Kidney epithelial cell (primary cell): ENCODE measurements at places on chromosomes 1 and 21. TPM values are rescaled to one million over a fixed set of nuclear protein-coding genes. Genes with fewer than 3 reads are reported as not detected.

Gene PCP4
- total RNA-seq: 1.2 TPM in 1 of 2 replicates, not detected in the other

Gene KPRP
- total RNA-seq: not detected in 2 replicates

Gene HAPLN2
- total RNA-seq: not detected in 2 replicates

DNA sequence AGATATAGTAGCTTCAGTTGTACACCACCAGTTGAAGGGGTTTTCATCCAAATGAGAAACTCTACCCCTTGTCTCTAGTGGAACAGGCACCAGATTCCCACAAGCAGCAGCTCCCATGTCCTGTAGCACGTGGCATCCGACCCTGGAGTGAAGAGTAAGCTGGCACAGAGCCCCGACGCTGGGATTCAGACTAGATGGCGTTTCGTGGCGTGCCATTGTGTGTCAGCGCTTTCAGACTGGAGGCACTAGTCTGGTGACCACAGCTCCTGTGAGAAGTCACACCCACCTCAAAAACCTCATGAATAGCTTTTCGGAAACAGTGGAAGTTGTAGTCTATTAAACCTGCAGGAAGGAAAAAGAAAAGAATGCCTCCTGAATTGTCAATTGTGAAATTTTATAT is 20.2 kb downstream of the RRAGC start:
- no peak for DNase-seq

GRCh38 chr1:245582026-245582425 is 427.2 kb downstream of the KIF26B start:
- DNase-seq: no peak

- no peak for DNase-seq
Measured at GRCh38 chr1:30899577-30900389, 8.8 kb downstream of the SDC3 start.
